EL (cell line): ENCODE measurements at places on chromosomes 12 and 14.

- peak; percentile 55 for DNase-seq
Observed at GRCh38 chr14:100557658-100558057, 29.6 kb downstream of the BEGAIN start.

DNA sequence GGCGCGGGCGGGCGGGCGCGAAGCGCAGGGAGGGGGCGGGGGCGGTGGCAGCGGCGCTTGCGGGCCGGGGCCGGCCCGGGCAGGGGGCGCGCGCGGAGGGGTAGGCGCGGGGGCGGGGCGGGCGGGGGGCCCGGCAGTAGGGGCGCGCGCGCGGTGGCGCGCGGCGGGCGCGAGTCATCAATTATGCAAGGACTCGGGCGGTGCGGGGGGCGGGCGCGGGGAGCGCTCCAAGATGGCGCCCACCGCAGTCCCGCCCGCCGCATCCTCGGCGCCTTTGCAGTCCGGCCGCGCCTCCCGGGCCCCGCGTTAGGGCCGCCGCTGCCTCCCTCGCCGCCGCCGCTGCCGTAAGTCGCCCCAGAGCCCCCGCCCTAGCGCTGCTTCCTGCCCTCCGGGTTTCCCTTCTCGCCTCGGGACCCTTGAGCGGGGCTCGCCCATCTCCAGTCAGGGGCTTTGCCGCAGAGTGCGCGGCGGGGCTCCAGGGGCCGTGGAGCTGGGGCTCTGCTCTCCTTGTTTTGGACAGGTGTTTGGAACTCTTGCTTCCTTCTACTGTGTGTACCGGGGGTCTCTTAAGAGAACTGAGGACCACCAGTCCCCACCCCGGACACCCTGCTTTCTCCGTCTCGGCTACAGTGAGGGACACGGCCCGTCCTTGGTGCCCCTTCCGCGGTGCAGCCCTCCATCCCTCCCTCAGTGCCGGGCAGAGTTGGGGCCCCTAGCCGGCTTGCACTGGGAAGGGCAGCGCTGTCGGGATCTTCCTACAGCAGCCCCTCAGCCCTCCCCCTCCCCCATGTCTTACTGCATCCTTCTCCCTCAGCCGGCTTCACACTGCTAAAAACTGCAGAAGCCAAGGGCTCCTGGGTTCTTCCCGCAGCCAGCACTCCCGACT is at the start of gene SCN8A:
Gene SCN8A (plus strand): TSS at position 218 of the 886 bp plus-strand sequence. CDS start 71,585 bp downstream, outside the sequence.
- DNase-seq, result peak; percentile 74

DNA sequence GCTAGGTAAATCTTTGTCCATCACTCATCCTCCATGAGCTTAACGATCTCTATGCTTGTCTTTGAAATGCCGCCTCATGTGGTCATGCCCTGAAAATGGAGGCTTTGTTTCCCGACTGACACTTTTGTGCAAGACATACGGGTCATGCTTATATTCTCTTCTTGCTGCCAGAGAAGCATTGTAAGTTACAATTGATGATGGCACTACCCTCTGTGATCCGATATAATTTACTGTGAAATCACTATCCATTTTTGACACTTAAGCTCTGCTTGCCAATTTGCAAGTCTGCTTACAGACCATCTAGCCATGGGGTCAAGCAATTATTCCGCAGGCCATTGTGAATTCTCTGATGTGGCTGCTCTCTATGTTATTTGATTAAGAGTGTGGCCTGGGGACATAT is 650.0 kb downstream of the FLRT2 start:
- no peak for DNase-seq

GRCh38 chr12:19695244-19696098 is 256.2 kb downstream of the AEBP2 start:
- peak; percentile 28 for DNase-seq

DNA sequence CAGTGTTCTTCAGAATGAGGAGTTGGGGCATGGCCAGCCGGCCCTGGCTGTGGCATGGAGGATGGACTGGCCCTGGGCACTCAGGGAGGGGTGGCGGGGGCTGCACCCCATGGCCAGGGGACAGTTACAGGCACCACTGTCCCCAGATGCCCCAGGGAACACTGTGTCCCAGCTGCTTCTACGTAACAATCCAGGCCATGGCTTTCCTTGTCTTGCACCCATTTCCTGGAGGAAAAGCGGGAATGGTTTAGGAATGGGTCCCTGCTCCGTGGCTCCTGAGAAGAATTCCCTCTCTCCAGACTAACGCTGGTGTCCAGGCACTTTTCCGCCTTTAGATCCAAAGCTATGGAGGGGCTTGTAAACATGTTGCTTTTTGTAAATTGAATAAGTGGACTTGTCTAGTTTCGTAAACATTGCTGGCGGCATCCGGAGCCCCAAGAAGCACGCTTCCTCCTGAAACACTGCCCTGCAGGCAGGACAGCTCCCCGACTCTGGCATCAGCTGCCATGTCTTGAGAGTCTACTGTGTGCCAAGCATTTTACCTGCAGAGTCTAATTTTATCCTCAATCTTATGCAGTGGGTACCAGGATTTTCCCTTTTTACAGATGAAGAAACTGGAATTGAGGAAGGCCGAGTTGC is 238.3 kb downstream of the SLC41A2 start:
- DNase-seq, result no peak

DNA sequence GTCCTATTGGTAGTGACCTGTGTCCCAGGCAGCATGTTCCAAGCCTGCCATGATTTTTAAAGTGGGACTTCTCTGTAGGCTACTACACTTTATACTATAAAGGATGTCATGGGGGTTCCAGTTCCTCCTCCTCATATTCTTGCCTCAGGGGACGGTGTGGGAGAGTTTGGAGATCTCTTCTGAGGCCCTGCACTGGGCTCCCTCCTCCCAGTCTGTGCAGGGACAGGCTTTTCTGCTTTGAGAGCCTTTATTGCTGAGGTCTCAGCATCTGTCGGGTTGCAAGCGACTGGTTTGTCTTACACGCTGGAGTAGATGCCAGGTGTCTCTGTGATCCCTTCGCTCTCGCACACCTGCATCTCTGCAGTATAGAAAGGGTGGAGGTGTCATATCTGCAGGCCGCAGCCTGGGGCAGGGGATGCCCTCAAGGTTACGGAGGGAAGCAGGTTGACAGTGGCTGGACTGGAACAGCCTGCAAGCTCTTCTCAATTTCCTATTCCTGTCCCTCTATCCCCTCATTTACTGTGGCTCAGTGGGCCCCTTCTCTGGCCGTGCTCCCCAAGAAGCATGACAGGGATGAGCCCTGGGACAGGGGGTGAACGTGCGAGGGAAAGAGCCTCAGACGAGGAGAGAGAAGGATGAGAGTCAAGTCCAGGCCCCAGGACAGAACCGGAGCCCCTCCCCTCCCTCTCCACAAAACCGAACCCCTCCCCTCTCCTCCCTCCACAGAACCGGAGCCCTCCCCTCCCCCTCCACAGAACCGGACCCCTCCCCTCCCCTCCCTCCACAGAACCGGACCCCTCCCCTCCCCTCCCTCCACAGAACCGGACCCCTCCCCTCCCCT is 51.3 kb downstream of the SLC6A12 start:
- DNase-seq, result peak; percentile 24

DNA sequence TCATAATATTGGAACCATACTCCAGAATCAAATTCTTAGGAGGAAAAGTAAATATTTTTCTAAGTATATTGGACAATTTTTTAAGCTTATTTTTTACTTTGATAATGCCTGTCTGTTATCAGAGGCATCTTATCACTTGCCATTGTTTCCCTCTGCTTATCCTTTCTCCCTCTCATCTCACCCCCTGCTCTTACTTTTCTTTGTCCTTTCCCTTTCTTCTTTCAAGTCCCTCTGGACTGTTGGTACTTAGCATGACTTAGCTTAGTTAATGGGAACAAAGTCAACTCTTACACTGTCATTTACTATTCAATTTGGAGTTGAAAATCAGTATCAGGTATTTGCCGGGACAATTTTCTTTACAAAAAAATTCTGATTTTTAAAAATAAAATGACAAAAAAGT is 45.2 kb downstream of the ABCD2 start:
- no peak for DNase-seq

- DNase-seq, result no peak
Observed at GRCh38 chr14:91961297-91962220, 14.1 kb upstream of the FBLN5 start.

GRCh38 chr12:24596768-24597388 is 352.0 kb downstream of the BCAT1 start:
- DNase-seq, result peak; percentile 33

DNA sequence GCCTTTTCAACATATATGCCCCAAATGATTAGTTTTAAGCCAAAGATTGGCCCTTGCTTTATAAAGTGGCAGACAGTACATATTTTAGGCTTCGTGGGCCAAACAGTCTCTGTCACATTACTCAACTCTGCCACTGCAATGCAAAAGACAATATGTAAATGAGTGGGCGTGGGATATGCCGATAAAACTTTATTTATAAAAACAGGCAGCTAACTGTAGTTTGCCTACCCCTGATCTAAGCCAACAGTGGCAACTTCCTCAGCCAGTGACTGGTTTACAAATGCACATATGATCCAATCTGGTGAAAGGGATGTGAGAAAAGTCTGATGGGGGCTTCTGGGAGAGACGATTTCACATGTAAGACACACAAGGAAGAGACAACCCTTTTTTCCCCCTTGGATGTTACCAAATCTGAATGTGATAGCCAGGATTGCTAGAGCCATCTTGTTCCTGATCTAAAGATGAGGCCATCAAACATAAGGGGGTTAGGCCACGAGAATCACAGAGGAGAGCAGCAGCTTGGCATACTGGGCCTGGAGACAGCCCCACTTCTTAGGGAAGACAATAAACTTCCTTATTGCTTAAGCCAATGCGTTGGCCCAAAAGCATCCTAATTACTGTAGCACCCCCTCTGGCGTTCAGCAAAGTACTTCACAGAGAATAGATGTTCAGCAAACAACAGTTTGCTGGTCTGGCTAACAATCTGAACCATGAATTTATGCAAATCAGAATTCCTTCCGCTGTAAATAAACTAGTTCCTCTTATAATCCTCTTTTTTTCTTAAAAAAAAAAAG is 75.2 kb upstream of the TMCC3 start:
- peak; percentile 52 for DNase-seq

GRCh38 chr14:77337880-77338279 is 17.0 kb downstream of the GSTZ1 start:
- DNase-seq, result no peak

DNA sequence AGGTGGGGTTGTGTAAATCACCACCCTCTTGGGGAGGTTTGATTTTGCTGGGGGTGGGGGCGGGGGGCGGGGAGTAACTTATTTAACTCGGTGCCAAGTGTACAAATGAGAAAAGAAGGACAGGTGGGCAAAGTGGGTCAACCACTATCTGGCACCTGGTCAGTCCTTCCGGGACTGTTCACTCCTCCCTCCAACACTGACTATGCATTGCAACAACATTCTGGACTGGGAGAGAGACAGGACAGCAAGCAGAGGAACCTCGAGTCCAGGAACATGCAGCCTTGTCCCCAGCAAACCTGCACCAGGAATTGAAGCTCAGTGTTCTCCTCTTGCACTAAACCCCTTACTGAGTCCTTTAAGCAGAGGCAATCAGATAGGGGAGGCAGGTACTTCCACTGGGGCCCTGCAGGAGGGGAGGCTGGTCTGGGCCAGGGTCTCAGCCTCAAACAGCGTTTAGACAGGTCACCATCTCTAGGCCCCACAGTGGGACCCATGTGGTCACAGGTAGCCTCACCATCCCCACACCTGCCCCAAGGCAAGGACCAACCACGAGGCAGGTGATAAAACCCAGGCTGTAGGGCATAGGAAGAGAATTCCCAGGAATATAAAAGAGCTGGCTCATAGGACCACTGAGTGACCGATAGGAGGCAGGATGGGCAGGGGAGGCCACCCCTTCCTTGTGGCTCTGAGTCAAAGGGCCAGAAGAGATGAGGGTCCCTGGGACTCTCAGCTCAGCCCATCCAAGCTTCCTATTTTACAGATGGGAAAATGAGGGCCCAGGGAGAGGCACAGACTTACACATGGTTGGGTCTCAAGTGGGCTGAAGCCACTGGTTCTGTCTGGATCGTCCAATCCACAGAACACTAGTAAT is 9.8 kb downstream of the CCDC85C start:
- no peak for DNase-seq

GRCh38 chr12:690466-690865 is 27.2 kb upstream of the NINJ2 start:
- DNase-seq, result no peak

DNA sequence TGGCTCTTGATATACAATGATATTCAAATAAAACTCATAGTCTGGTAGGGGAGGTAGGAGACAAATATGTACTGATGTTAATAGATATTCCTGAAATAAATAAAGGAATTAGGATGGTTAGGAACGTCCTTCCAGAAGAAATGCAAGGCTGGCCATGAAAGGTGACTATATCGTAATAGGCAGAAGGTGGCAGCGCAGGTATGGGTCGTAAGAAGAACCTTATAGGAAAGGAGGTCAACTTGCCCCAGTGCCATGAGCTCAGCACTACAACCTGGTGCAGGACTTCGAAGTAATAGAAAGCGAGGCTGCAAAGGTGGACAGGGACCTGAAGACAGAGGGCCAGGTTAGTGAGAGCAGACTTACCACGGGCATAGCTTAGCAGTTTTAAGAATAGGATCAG is 55.3 kb upstream of the FGD4 start:
- DNase-seq, result no peak

DNA sequence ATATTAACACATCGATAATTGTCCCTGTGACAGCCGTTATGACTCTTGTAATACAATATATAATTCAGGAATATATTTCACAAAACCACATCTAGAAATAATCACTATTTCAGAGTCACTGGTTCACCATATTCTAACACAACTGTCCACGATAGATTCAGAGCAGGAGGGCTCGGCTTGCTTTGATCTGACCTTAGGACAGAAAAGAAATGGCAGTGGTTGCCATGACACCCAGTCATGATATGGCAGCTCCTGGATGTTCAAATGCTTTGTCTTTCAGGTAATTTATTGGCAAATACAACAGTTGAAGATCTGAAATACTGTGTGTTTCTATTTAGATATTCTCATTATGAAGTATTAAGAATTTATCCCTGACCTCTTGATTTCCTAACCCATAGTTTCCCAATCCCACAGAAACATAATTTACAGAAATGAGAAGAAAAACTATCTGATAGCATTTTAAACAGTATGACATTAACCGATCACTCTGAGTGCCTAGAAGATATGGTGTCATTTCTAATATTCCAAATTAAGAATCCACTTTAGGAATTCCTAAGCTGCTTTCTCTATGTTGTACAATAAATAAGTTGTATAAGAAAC is 116.4 kb downstream of the EPS8 start:
- no peak for DNase-seq

DNA sequence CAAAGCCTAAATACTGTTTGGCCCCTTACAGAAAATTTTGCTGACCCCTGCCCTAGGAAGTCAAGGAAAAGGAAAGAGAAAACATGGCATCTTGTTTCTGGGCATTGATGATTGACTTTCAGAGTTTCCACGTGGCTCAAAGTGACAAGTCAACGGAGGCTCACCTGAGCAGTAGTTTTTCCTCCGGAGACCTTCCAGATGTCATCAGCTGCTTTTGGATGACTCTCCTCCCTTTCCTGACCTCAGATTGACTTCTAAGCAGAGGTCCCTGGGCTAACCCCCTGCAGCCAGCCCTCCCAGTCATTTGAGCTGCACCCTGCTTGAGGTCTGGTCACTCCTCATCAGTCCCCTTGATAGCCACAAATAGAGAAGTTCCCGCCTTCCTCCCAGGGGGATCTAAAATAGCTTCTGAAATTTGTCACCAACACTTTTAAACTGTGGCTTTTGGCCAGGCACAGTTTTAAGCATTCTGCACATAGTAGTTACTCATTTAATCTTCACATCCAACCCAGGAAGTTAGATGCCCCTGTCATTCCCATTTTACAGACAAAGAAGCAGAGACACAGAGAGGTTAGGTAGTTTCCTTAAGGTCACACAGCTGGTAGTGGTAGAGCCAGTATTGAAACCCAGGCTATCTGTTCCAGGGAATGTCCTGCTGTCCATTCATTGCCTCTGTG is 143.4 kb downstream of the CHST11 start:
- no peak for DNase-seq

GRCh38 chr12:14643251-14643650 is 53.1 kb downstream of the GUCY2C start:
- DNase-seq, result no peak

- no peak for DNase-seq
Observed at GRCh38 chr12:111664961-111665865, 20.5 kb downstream of the BRAP start.
